ENCODE measurements at places on chromosomes 4 and X.

- no peak for DNase-seq
These were observed 23.9 kb downstream of the HMX1 start for GRCh38 chr4:8847764-8848163.

GRCh38 chrX:57669961-57670360, 10.1 kb downstream of the NLRP2B start:
- no peak for DNase-seq

- DNase-seq = no peak
These were observed 35.9 kb upstream of the CXCL8 start for GRCh38 chr4:73704314-73705055.

DNA sequence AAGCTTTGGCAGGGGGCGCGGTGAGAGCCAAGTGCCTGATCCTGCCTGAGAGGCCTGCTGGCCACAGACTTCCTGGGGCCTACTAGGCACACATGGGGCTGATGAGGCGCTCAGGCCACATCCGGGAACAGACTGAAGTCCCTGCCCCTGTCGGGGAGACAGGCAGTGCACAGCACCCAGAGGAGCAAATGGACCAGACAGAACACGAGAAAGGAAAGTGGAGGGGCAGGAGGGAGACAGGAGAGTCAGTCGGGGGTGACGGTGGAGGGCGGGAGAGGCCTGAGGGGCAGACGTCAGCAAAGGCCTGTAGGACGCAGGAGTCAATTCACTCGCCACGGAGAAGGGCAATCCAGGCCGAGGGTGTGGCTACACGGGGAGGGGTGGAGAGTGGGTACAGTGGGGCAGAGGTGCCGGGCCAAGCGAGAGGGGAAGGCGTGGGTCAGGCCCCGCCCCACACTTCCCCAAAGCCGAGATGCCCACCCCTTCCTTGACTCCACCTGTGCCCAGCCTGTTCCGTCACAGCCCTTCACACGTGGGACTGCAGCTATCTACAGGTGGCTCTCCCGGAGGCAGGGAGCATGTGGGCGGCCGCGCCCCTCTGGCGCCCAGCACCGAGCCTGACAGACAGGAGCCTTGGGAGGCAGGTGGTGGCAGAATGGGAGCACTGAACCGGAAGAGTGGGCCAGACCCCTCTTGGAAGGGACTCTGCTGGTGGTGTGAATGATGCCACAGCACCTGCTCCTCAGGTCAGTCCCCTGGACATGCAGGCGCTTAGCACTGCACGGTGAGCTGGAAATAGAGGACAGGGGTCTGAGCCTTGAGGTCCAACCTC, 20.5 kb downstream of the NOP14 start:
- DNase-seq = no peak

DNA sequence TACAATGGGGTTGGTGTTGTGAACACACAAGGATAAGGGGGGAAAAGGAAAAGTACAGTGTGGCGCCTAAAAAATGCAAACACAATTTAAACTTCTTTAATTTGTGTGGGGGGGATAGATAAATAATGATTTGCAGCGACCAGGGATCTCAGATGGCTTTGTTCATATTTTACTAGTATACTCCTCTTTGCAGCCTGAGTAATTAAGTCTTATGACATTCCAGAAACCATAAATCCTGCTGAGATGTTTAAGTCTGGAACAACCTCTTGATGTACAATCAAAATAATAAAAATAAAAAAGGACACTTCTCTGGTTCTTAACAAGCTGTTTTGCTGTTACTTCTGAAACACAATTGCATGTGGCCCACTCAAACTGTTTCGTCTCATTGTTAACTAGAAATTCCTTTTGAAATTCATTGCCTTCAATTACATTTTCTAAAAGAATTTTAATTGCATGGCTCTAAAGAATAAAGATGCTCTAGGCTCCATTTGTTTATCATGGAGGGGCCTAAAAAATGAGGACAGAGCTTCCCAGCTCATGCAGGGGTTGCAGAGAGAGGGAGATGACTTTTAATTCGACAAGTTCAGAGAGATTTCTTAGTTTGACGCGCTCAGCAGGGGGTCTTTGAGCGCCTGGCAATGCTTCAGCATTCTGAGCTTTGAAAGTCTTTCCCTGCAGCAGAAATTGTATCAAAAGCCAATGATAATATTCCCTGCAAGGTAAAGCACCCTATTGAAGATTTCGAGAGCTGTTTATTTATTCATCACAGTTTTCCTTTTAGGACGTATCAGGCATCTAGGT, 892.4 kb upstream of the TENM3 start:
- DNase-seq = no peak

- DNase-seq = no peak
These were observed 22.9 kb upstream of the USP53 start for GRCh38 chr4:119189638-119190037.

- DNase-seq = no peak
These were observed 64.2 kb downstream of the PACRGL start for GRCh38 chr4:20764366-20764992.

DNA sequence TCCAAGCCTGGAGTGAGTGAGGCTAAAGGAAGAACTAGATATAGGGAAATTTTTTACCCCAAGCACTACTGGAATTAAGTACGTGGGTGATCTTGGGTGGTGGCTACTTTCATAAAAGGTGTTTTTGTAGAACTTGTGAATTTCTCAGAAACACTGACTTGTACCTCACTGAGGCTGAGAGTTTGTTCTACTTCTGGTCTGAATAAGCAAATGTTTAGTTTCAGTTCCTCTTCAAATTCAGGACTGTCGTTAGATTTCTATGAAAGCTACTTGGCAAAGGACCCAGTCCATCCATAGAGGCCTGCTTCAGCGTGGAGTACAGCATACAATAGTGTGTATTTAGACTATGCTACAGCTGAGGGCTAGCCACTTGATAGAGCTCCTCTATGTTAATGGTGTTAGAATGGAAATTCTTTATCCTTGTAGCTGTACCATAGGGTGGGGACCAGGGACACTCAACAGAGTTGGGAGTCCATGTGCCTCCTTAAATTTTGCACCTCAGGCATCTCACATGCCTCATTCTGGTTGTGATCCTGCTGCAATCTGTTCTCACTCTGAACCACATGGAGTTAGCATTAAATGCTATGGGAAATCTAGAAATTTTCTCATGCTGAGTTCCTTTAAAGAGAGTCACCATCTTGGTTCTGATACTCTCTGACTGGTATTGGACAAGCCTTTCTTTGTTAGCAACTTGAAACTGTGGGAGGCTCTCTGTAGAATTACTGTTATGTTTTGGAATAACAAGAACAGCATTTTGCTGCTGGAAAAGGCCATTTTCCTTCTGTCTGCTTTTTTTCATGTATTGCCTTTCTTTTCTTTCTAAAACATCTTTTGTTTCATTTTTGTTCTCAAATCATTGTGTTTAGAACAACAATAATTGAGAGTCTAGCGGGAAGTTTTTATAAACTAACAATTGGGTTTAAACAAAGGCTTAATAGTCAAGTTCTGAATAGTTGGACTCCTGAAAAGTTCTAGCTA, 86.8 kb downstream of the PDGFRA start:
- peak; percentile 48 for DNase-seq

- DNase-seq = no peak
These were observed 15.0 kb upstream of the PRKX start for GRCh38 chrX:3728454-3728853.

DNA sequence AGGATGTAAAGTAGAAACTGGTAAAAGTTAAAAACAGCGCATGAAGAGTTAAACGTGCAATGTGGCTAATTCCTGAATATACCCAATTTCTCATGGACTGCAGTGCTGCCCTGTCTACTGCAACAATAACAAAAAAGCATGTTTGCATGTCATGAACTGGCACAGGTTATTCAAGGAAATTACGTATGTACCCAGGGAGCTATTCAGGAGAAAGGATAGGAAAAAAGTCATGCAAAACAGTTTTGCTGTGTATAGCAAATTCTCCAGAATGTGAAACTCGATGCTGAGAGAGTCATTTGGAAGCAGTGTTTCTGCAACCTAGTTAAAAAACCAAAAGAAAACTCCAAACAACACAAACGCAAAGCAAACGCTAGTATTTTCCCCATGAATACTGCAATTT, 381.5 kb upstream of the PRKX start:
- DNase-seq = no peak

- DNase-seq = no peak
These were observed 37.9 kb upstream of the SORBS2 start for GRCh38 chr4:185849664-185850550.

DNA sequence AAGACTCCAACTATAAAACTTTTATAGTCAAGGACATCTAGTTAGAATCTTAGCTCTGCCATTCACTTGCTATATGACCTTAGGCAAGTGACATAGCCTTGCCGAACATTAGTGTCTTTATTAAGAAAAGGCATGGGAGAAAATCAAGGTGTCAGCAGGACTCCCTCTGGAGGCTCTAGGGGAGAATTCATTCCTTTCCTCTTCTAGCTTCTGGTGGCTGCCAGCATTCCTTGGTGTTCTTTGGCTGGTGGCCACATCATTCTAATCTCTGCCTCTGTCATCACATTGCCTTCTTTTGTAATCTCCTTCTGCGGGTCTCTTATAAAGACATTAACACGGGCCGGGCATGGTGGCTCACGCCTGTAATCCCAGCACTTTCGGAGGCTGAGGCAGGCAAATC, 99.8 kb downstream of the PPP1R2C start:
- no peak for DNase-seq

DNA sequence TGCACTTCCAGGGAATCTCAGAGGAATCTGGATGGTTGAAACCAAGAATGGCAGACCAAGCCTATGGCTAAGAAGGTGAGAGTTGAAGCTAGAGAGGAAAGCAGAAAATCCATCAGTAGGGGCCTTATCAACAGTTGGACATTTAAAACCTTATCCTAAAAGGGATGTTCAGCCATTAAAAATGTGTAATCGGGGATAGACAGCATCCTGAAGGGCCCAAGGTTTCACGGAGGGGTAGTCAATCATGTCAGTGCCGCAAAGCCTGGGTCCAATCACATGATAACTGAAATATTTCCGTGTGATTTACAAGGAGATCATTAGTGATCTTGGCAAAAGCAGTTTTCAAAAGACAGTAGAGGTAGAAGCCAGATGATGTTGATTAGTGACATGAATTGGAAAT, 61.9 kb upstream of the ELOVL6 start:
- no peak for DNase-seq

DNA sequence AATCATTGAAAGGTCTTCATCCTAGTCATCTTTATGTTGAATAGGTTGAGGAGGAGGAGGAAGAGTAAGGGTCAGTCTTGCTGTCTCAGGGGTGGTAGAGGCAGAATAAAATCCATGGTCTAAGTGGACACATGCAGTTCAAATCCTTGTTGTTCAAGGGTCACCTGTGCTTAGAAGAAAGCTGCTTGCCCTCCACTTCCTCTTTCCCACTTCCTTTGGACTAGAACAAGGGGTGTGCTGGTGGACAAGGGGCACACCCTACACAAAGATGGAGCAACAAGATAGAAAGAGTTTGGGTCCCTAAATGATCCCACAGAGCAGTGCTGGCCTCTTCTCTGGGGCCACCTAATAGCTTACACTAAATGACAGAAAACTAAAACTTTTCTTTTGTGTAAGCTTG, 47.9 kb downstream of the HSD17B13 start:
- no peak for DNase-seq

DNA sequence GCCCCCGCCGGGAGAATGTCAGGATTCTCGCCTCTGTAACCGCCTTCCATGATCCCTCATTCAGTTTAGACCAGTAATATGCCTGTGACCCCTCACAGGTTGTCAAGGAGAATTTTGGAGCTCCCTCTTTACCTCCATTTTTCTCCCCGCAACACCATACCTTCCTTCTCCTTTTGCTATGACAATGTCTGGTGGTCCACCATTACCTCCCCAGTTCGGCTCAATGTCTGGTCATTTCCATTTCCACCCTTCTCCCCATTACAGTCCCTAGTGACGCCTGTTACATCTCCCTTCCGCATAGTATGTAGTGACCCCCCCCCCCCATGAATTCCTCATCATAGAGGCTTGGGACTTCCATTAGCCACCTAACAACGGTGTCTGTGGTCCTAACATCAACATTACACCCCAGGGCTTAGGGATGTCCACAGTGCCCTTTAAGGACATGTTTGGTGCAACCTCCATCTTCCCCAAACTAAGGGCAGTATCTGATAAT, 700 bp downstream of the ARAF start:
- DNase-seq = no peak

DNA sequence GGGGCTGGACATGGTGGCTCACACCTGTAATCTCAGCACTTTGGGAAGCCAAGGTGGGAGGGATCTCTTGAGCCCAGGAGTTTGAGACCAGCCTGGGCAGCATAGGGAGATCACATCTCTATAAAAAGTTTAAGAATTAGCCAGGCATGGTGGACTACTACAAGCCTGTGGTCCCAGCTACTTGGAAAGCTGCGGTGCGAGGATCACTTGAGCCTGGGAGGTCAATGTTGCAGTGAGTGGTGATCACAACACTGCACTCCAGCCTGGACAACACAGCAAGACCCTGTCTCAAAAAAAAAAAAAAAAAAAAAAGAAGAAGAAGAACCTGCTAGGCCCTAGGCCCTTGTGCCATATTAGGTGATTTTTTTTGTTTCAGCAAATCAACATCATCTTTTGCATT, 12.2 kb downstream of the SRD5A3 start:
- no peak for DNase-seq

DNA sequence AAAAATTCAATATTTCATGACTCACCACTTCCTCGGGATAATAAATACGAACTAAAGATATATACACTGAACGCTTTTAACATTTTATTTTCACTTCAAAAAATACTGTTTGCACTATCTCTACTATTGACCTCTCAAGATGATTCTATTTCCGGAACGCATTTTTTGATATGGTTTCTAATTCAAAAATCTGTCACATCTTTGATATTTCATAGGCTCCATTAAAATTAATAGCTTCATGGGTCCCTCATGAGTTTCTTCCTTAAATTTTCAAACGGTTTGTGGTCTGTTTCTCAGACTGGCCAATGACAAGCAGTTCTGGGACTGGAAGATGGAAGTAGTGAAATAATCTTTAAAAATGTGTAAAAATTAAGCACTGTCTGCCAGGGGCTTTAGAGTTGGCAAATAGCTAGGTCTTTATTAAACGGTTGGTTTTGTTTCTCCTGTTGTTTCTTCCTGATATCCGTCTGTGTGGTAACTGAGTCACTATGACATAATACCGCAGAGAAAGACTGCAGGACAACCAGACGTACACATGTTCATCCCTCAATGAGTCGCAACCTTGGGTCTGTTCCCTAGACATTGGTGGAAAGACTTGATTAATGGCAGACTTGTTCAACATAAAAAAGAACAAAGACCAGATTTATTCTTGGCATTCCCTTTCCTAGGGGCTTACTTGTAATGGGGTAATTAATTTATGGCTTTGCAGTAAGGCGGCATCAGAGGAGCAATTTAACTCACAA, 133.8 kb downstream of the PALLD start:
- no peak for DNase-seq

All from GM19239 (cell line).